ENCODE measurements at places on chromosomes 1 and 21.
A peak's percentile ranks its signal among the peaks of the same experiment; 100 is the strongest.

GRCh38 chr1:116314305-116314919, 58.6 kb upstream of the ATP1A1 start:
- no peak for DNase-seq

GRCh38 chr1:64470665-64471217, 812 bp downstream of the CACHD1 start:
- peak; percentile 45 for DNase-seq

GRCh38 chr1:15153184-15153841, at the start of gene TMEM51:
TSS of gene TMEM51 (plus strand) at chr1:15153747. CDS start at chr1:15215088, 61,341 bp downstream.
- DNase-seq = peak; percentile 56

- no peak for DNase-seq
These were observed 107.2 kb upstream of the WNT4 start for GRCh38 chr1:22249928-22250680.

DNA sequence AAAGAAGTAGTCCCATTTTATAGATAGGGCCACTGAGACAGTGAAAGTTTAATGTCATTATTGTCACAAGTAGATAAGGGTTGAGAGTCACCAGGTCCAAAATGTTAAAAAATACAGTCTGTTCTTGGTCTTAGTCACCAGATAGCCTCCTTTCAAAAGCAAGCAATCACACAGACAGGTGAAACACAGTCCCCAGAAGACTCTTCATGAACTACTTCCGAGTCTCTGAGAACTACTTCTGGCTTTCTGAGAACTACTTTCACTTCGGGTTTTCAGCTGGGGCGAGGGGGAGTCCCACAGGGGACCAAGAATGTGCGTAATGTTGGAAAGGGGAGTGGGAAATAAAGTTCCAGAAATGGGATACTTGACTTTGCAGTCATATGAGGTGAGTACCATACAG, 143.2 kb downstream of the HHIPL2 start:
- DNase-seq = peak; percentile 22

DNA sequence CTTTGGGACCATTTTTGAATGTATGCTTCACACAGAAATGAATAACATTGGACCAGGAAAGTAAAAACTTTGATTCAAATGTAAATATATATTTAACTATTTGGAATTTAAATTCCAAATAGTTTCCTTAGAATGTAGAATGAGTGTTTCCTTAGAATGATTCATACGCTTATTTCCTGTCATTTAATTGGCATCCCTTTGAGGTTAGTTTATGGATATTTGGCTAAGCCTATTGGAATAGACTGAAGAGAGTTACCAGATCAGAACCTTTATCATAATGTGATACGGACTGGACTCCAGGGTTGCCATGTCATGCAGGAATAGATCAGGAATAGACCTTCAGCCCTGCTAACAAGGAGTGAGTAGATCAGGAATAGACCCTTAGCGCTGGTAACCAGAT, 133.1 kb downstream of the TNNI3K start:
- DNase-seq = no peak

DNA sequence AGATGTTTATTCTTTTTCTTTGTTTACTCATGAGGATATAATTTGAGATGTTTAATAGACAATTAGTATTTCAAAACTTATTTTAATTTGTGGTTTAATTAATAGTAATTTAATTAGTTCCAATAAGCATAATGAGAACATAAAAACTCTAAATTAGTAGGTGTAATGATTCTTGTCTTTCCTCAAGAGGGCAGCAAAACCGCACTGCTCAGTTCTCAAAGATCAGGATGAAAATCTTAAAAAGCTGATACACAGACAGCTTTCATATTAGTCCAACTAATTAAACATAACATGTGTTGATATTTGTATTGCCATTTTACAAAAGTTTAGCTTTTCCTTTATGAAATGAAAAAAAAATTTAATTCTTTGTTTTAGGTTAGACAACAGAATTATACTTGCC, 106.7 kb upstream of the C21orf91 start:
- DNase-seq = no peak

- DNase-seq = peak; percentile 83
These were observed at the start of gene JAM2 for GRCh38 chr21:25638660-25639550. TSS of gene JAM2 (plus strand) at chr21:25639258. CDS start at chr21:25639822, 564 bp downstream.

- peak; percentile 66 for DNase-seq
These were observed 72.8 kb downstream of the S1PR1 start for GRCh38 chr1:101309334-101310311.

DNA sequence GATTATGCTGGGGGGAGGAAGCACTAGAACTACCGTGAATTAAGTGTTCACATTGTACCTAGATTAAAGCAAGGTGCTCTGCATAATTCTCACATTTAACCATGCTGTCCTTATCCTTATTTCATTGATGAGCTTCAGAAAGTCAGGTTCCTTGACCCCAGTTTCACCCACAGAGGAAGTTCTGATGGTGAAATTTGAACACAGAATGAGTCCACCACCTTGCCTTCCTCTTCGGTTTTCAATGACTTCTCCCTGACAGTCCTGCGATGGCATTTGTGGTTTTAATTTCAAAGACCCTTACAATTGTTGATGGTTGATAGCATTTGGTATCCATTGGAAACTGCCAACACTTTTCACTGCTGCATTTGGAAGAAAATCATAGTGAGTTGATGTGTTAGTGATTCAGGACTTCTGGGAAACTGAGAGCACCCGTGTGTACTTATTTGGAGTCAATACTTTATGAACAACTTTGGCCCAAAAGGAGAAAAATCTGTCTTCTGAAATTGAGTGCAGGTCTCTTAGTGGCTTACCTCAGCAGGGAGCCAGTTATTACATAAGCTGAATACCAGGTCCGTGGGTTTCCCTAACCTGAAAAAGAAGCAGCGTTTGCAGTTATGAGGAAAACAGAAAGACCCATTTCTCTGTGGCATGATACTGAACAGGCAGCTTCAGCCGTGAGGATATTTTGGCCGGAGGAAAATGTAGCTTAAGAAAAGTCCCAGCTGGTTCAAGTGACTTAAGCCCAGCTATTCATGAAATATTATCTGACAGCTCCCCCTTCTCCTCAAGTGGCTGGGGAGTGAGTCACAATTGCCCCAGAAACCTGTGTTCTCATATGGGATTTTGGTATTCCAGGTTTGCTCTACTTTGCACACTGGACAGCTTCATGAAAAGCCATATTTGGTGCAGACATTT, 47.5 kb downstream of the ROR1 start:
- no peak for DNase-seq

DNA sequence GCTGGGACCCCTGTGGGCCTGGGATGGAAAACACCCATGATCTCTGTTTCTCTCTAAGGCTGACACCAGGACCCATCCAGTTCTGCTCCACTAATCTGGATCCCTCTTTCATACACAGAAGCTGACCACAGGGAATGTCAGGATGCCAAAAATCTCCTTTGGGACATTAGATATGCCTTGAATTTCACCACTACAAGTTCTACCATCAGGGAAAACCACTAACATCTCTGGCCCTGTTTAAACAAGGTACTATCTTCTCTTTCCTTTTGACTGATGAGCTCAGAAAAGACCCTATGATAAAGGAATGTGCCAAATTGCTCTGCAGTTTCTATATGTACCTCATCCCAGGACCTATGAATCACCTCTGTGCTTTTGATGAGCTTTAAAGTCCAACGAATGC, 10.2 kb upstream of the PLXNA2 start:
- DNase-seq = no peak

DNA sequence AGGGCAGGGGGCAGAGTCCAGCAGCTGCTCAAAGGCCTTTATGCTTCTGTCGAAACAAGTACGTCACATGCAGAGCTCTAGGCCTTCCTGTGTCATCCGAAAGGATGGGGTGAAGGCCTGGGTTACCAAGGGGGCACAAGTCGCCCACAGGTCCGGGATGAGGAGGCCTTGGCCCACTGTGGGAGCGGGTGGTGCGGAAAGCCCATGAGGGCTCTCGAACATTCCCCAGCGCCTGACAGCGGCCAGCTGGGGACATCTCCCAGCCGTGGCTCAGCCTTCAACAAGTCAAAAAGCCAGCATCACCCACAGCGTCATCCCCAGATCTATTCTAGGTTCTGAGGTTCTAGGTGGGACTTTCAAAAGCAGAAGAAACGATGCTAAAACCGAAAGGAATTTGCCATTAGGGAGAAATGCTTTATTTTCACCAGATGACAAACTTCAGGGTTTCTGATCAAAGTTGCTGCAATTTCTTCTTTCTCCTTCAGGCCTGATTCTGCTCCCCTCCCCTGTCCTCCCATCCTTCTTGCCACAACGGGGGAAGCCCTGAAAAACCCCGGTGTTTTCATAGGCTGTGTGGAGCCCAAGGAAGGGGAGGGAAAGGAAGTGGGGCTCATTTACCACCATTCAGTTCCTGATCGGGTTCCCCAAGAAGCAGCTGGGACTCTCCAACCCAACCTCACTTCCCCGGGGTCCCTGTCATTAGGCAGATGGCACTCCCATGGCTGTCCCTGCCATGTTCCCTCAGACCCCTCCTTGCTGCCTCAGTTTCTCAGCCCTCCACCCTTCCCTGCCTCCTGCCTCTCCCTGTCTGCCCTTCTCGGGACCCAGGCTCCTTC, 17.6 kb downstream of the GPR137B start:
- peak; percentile 82 for DNase-seq

DNA sequence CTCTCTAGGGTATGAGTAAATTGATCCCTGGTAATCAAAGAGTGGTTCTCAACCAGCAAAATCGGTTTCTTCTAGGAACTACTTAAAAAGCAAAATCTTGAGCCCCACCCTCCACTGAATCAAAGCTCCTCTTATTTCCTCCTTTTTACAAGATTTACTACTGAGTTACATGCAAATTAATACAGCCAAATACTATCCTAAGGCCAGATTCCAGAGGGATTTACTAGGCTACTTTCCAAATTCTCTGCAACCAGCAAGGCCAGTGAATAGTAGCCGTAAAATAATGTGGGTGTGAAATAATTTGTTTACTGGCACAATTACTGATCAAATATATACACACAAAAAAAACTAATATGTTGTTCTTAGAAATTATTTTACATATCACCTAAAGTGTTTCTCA, 1583.8 kb downstream of the NCAM2 start:
- no peak for DNase-seq

GRCh38 chr1:167681024-167681423, 40.8 kb upstream of the MPZL1 start:
- DNase-seq = no peak

GRCh38 chr1:116434849-116435248, 61.8 kb downstream of the ATP1A1 start:
- no peak for DNase-seq

GRCh38 chr1:224430511-224431113, 4.0 kb downstream of the WDR26 start:
- DNase-seq = peak; percentile 64

DNA sequence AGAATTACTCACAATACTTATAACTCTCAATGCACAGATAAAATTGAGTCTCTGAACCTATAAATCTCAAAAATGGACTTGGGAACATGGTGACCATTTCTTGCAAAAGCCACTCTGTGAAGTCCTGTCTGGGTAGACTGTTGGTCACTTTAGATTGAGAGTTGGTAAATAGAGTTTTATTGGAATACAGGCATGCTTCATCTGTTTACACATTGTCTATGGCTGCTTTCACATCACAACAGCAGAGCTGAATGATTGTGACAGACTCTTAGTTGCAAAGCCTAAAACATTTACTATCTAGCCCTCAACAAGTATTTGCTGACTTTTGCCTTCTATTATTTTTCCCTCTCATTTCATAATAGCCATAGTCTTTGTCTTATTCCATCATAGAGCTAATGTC, 24.1 kb upstream of the ASPM start:
- DNase-seq = no peak

DNA sequence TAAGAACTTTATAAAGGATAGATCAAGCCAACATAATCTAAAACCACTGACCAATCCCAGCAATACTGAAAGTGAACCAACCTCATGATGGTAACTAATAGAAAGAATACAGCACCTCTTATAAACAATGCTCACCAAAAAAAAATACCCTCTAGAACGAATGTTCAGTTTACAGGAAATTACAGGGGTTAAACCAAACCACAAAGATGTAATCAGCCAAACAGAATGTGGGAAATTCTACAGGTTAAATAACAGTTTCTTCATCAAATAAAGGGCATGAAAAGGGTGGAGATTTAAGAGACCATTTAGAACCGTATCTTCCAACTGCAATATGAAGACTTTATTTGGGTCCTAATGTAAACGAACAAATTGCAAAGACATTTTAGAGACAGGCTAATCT, 30.4 kb downstream of the ARID4B start:
- DNase-seq = peak; percentile 26

DNA sequence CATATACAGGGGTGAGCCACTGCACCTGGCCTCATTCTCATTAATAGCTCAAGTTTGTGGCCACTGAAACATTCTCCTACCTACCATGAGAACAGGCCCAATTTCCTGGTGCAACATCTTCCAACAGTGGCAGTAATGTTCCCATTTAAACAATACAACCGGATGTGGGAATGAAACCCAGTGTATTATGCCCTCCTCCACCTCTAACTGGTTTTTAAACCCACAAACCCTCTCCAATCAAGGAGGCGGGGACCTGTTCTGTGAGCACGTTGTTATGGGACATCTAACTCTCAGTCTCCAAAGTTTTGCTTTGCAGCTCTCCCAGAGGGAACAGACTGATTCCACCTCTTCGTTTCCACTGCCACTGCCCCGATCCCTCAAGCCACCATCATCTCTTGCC, 2.6 kb downstream of the CTNNBIP1 start:
- no peak for DNase-seq

DNA sequence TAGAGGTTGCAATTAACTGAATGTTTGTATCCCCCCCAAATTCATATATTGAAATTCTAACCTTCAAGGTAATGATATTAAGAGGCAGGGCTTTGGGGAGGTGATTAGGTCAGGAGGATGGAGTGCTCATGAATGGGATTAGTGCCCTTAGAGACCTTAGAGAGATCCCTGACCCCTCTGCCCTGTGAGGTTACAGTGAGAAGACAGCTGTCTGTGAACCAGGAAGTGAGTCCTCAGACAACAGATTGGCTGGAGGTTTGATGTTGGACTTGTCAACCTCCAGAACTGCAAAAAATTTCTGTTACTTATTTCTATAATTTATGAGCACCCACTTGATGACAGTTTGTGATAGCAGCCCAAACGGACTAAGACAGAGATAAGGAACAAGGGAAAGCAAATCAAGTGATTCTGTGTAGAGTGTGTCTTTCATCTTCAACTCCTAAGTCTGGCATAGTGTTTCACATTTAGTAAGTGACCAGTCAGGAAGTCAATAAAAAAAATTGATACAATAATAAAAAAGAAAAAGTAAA, 30.0 kb upstream of the RWDD3 start:
- DNase-seq = no peak

DNA sequence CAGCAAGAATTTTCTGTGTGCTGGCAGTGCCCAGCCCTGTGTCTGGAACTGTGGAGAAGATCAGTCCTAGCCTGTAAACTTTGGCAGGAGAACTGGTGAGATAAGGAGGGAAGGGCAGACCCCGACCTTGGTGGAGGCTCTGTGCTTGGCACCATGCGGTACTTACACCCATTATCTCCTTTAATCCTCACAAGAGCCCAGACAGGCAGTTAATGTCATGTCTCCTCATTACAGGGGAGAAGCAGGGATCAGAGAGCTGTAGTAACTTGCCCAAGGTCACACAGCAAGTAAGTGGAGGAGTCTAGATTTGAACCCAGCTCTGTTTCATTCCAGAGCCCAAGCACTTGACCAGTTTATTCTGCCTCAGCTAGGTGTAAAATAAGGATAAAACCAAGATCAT, 13.9 kb upstream of the POU3F1 start:
- DNase-seq = no peak

GRCh38 chr1:20110679-20111078, 8.7 kb downstream of the PLA2G2D start:
- no peak for DNase-seq

Measured in GM20000 (cell line).